ENCODE measurements at places on chromosomes 7 and 10.

GRCh38 chr7:151251689-151252560, 3.4 kb upstream of the SMARCD3 start:
- DNase-seq, result no peak

DNA sequence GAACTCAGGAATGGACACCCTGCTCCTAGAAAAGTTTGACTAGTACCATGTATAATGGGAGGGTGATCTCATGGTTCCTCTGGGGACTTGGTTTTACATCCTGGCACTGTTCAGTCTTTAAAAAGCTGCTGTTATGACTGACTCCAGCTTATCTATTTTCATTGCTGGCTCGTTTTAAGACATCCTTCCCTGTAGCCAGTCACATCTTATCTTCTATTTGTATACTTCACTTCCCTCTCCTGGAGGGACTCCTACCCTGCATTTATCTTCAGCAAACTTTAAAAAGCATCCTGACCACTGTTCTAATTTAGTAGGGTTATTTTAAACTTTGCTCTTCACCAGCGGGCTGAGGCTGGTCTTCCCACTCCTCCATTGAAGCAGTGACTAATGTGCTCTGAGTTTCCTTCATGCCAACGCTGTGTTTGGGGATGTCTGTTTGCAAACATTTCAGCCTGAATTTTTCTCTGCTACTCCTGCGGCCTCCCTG, 72.9 kb upstream of the ARMC3 start:
- peak; percentile 63 for DNase-seq

GRCh38 chr7:47256016-47256415, 325.9 kb downstream of the TNS3 start:
- no peak for DNase-seq

- peak; percentile 99 for DNase-seq
Observed at GRCh38 chr7:106552645-106553445, 108.1 kb downstream of the CCDC71L start.

DNA sequence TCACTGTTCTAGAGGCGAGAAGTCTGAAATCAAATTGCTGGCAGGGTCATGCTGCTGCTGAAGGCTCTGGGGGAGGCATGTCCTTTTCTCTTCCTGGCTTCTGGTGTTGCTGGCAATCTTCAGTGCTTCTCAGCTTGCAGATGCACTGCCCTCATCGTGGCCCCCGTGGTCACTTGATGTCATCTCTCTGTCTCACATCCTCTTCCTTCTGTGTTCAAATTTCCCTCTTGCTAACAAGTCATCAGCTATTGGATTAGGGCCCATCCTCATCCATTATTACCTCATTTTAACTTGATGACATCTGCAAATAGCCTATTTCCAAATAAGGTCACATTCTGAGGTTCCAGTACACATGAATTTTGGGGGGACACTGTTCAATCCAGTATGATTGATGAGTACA, 36.6 kb upstream of the SRGN start:
- peak; percentile 94 for DNase-seq

- no peak for DNase-seq
Observed at GRCh38 chr10:124122211-124122610, 28.8 kb upstream of the CHST15 start.

DNA sequence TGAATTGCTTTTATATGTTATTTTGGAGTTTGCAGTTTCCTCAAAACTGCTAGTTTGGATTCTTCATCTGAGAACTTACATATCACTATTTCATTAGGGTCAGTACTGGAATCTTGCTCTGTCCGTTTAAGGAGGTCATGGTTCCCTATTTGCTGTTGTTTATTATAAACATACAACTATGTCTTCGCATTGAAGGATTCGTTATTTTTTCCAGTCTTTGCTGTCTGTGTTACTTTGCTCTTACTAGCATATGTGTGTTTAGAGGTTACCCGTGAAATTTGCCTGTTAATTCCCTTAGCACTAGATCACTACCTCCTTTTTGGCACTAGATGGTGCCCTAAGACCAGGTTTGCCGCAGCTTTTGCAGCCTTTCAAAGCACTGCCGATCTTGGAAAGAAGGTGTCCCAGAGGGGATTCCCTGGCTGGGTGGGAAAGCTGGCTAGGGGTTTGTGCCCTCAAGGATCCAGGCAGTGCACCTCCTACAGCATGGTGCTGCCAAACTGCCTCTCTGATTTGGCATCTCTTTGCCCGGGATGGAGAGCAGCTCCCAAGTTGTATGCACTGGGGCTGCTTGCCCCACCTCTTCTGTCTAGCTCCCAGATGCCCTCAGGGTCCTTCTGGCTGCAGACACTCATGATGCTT, 103.1 kb upstream of the APBB1IP start:
- DNase-seq, result peak; percentile 74

DNA sequence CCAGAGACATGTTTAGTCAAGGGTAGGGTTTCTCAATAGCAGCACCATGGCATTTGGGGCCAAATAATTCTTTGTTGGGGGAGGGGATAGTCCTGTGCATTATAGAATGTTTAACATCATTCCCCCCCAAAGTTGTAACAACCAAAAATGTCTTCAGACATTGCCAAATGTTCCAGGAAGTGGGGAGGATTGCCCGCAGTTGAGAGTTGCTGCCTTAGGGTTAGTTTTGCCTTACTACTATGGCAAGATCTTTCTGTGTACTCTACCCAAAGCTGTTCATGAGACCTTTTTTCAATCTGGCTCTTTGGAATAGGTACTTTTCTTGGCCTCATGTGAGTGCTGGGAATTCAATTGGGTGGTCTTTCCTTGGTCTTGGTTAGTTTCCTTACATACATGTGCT, 34.1 kb downstream of the SAMD8 start:
- peak; percentile 50 for DNase-seq

- peak; percentile 81 for DNase-seq
Observed at GRCh38 chr10:65950075-65950474, 975.8 kb upstream of the LRRTM3 start.

DNA sequence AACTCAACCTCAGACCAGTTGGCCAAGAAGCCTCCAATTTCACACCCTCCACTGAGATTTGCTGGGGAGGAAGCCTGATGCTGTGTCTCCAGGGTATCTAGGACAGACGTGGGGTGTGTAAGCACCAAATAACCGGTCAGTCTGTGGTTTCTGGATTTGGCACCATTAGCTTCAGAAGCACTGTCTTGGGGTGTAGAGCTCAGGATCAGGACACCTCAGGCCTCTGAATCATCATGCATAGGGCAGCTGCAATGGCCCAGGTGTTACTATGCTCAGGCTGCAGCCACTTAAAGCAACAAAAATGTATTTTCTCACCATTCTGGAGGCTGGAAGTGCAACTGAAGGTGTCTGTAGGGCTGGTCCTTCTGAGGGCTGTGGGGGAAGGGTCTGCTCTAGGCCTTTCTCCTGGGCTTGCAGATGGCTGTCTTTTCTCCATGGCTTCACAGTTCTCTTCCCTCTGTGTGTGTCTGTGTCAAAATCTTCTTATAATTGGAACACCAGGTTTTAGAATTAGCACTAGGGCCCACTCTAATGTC, 73.4 kb upstream of the SEPHS1 start:
- DNase-seq, result no peak

DNA sequence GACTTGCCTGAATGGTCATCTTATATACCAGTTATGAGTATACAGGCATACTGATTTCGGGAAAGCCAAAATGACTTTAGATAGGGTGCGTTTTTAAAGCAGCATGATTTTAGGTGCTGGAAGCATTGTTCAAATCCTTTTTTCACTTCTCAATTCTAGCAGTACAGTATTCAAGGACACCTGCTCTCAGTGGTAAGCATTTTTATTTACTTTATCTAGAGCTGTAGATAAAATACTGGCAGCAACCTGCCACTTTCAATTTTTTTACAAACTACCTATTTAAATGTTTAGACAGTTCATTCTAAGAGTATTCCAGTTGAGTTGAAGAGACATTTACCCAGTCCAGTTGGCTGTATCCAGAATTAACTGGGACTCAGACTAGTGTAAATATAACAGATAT, 33.6 kb downstream of the TMEM106B start:
- DNase-seq, result no peak

DNA sequence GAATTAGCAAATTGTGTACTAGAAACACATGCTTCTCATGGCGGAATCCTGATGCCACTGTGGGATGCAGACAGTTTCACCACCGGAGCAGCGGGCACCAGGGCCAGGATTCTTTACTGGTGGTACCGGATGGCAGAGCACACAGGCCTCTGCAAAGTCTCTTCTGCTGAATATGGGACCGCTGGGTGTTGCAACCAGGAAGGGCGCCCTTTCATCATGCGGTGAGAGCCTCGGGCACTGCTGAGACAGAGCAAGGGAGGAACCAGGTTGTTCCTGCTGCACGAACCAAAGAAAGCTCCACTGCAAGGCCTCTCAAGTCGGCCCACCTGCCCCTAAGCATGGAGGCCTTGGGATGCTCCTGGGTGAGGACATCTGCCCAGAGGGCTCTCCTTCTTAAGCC, 57.0 kb upstream of the NMT2 start:
- DNase-seq, result no peak

DNA sequence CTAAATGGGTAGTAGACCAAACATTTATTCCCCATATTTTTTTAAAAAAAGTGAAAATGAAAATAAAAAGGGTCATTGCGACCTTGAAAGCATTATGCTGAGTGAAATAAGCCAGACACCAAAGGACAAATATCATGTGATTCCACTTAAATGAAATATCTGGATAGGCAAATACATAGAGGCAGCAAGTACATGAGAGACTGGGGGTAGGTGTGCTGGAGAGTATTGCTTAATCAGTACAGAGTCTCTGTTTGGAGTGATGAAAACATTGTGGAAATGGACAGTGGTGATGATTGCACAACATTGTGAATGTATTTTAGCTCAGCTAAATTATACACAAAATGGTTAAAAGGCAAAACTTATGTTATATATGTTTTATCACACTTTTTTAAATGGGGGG, 169.4 kb downstream of the AKR1D1 start:
- DNase-seq, result peak; percentile 75

DNA sequence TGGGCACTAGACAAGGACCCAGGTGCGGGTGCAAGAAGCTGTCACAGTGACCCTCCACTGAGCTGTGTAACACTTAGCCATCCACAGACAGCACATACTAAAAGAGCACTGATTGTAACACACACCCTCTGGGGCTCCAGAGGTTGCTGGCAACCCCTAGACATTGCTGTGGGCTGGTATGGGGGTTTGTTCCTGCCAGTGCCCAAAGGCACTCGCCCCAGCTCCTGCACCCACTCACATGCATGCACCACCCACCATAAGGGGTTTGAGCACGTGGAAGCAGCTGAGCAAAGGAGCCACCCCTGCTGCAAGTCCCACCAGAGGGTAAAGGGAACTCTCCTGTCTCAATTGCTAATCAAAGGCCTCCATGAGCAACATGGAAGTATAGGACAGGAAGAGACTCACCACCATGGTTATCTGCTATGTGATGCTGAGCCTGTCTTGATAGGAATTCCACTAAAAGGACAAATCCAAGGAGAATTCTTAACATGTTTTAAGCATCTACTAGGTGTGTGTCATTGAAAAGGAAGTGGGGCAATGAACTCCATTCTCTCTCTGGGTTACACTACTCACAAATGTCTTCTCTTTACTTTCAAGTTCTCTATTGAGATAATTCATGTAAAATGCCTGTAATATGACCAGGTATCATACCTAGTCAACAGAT, 103.1 kb downstream of the GFRA1 start:
- no peak for DNase-seq

DNA sequence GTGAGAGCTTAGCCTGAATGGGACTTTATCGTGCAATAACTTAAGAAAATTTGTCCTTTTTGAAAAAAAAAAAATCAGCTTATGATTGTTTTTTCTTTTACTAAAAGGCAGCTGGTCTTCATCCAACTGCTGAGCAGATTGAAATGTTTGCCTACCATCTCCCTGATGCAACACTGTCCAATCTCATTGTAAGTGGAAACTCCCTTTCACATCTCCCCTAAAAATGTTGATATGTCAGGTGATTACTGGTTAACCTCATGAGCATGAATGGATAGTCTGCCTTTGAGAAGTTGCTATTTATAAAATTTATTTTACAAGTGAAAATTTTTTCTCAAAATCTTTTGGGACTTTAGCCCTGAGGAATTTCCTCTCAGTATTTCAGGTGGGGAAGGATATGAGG, 17.8 kb upstream of the HKDC1 start:
- no peak for DNase-seq

- peak; percentile 79 for DNase-seq
Observed at GRCh38 chr7:8295638-8296361, 33.8 kb upstream of the ICA1 start.

DNA sequence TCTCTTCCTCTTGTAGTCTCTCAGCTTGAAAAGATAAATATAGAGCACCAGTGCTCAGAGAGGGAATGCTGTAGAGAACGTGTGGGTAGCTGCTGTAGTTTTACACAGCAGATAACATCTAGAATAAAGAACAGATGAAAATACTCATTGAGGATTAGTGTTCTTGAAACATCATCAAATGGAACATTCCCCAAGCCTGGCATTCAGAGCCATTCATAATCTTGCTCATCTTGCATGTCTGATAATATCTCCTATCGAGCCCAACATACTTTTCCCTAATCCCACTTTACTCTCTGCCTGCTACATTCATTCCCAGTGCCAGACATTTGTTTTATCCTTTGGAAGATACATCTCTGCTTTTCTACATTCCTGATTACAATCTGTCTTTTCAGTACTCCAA, 35.2 kb downstream of the MCU start:
- no peak for DNase-seq

DNA sequence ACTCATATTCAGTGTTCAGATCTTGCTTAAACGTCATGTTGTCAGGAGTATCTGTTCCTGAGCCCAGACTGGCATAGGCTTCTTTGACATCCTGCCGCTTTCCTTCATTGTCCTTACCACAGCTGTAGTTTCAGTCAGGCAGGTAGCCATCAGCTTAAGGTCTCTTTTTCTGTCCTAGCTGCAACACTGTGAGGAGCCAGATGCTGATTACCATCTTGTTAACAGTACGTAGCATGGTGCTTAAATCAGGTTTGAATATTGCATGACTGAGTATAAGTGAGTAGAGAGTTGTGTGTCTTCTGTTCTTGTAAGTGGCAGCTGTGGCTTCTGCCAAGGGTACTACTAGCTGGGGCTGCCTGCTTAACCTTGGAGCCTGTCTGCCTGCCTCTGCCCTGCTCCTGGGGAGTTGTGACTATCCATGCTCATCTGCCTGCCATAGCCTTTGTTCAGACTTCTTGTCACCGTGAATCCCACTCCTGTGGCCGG, 92.6 kb downstream of the MAPK8 start:
- no peak for DNase-seq

- DNase-seq, result peak; percentile 8
Observed at GRCh38 chr7:124171068-124171467, 138.2 kb upstream of the TMEM229A start.

- DNase-seq, result no peak
Observed at GRCh38 chr10:113340282-113340681, 212.6 kb upstream of the HABP2 start.

- no peak for DNase-seq
Observed at GRCh38 chr7:43612599-43613589, 30.0 kb downstream of the STK17A start.

DNA sequence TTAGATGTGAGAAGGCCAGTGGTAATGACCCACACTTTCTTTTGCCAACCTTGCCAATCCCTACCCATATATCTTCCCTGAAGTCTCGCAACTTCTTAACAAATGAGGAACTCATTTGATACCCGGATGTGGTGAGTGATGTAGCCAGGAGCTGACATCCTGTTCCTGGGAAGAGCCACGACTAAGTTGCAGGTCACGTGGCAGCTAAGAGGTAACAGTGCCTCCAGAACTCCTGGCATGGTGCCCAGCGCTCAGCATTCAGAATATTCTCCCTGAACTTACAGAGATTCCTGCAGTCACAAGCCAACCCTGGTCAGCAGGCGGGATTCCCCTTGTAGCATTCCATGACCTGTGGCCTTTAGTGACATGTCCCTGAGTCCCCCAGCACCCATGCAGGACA, 282.5 kb downstream of the GALNT17 start:
- DNase-seq, result peak; percentile 94

Measured in MV-4-11 (cell line).